ENCODE measurements at places on chromosomes 1 and 21. TPM values are rescaled to one million over a fixed set of nuclear protein-coding genes. Genes with fewer than 3 reads are reported as not detected.

Gene OR2L3
- total RNA-seq, result not detected

GRCh38 chr21:42358937-42359336 is 7.4 kb downstream of the TFF1 start:
- no peak for DNase-seq

DNA sequence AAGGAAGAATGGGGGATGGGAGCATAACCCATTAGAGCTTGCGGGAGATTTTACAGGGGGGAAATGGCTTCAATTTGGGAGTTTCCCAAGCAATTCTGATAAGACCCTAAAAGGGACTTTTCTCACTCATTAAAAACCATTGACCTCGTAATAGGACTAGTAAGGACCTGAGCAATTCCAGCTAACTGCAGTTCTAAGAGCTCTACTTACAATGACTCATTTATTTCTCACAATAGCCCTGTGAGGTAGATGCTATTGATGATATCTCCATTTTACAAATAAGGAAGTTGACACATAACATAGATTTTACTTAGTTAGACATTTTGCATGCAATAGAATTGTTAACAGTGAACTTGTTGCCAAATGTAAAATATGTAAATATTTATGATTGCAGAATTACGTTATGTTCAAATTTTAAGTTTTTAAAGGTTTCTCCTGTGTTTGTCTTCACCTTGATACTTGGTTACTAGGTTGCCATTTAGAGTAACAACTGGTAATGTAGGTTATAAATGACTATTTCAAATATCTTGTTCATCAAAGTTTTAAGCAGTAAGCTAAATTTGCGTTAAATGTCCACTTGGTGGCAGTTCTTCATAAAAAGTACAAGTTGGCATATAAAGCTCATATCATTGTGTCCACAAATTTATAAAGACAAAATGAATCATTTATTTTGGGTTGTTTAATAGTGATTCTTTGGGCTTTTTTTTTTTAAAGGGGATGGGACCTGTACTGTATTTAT is 182.0 kb downstream of the PLA2G4A start:
- DNase-seq, result no peak

Gene C8B
- total RNA-seq, result not detected

Gene CFHR2
- total RNA-seq, result not detected

DNA sequence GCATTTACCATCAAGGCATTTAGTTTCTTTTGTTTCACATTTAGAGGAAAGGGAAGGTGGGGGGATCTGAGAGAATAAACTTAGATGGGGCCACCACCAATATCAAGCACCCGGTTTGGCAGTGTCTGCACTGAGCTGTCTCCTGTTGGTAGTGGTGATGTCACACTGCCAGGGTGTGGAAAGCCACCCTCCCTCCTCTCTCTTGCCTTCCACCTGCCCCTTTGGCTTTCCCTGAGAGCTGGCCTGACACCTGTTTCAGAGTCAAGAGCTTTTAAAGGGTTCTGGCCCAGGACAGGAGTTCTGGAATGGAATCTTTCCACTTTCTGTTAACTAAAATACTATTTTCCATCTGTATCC is 13.4 kb downstream of the ATF3 start:
- no peak for DNase-seq

Gene VWA5B1
- total RNA-seq, result 0.16 TPM

Gene LAD1
- not detected for total RNA-seq

DNA sequence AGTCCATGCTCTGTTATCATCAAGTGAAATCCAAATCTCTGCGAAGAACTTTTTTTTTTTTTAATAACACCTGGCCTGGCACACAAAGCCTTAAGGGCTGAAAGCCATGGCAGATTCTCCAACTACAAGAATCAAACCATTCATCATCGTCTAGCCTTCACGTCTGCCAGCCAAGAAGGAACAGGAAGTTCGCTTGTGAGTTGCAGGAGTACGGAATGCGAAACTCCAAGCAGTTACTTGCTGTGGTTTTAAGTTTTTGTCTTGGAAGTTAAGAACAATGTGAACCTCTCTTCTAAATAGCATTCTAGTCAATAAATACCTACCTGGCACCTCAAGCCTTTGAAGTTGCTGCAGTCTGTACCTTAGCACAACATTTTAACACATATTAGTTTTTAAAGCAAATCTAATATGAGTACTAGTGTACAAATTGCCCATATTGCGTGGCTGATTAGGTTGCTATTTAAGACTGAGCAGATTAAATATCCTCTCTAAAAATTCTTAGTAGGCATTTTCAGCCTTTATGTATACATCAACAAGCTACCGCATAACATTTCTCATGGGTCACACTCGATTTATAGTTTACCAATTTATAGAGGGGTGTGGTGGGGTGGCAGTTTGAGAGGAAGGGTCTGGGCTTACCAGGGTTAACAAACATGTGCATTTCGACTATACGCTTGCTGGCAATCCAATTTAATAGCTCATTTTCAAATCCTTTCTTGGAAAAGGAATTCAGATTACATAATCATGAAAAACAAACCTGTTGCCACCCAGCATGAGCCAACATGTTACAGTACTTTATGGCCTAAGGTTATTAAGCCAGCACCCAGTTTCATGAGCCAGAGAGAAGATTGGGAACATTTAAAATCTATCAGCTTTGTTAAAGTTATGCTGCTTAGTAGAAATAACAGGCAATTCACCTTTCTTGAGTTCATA is 22.2 kb upstream of the PTPN14 start:
- no peak for DNase-seq

DNA sequence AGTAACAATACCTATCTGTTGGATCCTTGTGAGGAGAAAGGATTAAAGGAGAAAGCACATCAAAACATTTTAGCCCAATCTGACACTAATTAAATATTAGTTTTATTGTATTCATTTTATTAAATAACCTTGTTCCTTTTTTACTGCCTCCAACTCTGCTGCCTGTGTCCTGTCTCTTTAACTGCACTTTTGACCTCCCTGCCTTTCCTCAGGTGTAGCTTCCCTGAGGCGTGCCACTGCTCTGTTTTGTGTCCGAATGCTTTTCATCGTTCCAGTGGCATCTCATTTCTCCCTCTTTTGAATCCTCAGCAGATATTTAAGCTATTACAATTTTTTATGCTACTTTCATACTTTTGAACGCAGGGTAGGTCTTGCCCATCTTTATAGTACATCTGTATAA is 10.3 kb downstream of the SPRTN start:
- DNase-seq, result no peak

Gene KHDC4
- total RNA-seq, result 54.7 TPM

GRCh38 chr1:183810756-183811544 is 6.0 kb downstream of the RGL1 start:
- no peak for DNase-seq

Gene SELP
- 1.1 TPM for total RNA-seq

- DNase-seq, result no peak
Measured at GRCh38 chr1:63966016-63966415, 192.2 kb downstream of the ROR1 start.
